ENCODE measurements at places on chromosomes 5 and 9.

GRCh38 chr5:154395407-154396106 lies 50.2 kb upstream of the SAP30L start:
- DNase-seq, result no peak

GRCh38 chr5:169763376-169764017 lies 126.4 kb downstream of the DOCK2 start:
- no peak for DNase-seq

- no peak for DNase-seq
These were observed 17.4 kb downstream of the ANKS6 start for GRCh38 chr9:98778711-98779530.

DNA sequence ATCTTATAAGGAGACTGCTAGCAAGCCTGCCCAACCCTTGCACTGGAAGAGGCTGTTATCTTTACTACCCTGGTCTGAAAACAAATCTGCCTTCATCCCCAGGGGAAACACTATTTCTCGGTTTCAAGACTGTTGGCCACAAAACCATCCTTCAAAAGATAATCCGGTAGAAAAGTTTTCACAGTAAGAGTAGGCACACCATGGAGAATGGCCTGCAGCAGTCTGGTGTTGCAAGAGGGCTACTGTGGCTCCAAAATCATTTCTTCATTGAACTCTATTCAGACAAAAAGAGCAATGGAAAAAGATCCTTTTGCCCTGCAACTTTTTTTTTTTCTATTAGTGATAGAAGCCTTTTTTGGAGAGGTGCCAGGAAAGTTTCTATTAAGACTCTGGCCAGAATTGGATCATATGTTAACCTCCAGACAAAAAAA lies 163.9 kb downstream of the ARHGEF28 start:
- no peak for DNase-seq

DNA sequence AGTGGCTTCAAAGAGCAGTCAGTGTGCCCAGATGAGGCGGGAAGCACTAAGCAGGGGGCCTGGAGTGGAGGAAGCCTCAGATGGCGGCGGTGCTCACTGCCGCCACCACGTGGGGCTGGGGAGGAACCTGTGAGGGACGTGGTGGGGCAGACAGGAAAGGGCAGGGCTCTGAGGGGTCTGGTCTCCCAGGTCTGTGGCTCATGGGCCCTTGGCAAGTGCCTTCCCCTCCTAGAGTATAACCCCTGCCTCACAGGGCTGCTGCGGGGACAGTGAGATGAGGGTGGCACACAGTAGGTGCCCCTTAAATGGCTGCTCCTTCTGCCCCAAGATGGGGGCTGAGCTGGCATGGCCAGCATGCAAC lies 26.6 kb downstream of the NR5A1 start:
- DNase-seq, result no peak

- no peak for DNase-seq
These were observed 134.9 kb downstream of the TMEM167A start for GRCh38 chr5:82942083-82942881.

DNA sequence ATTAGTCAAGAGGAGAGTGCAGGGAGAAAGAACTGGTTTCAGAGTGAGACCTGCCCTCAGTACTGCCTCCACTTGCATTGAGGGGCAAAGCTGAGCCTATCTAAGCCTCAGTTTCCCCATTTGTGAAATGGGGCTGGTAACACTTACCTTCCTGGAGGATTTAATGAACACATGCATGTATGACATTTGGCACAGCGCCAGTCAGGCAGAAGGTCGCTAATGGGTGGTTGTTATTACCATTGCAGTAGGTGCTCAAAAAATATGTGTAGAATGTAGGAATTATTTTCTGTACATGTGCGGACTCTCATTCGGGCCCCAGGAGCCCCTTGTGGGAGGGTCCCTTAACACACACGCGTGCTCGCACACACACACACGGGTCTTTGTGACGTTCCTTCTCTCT lies 10.9 kb downstream of the FAT2 start:
- no peak for DNase-seq

DNA sequence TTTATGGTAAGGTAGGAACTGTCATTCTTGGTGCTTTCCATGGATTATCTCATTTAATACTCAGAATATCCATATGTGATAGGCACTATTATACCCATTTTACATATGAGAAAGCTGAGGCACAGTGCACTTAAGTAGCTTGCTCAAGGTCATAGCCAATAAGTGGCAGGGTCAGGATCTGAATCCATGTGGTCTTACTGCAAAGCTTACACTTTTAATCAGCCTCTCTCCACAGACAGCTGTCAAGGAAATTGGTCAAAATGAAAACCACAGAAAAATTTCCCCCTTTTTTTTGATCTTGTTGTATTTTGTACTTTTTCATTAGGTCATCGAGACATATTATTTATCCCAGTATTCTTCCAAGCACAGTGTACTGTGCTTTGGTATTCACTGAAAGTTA lies 78.5 kb downstream of the ERCC6L2 start:
- DNase-seq, result no peak

DNA sequence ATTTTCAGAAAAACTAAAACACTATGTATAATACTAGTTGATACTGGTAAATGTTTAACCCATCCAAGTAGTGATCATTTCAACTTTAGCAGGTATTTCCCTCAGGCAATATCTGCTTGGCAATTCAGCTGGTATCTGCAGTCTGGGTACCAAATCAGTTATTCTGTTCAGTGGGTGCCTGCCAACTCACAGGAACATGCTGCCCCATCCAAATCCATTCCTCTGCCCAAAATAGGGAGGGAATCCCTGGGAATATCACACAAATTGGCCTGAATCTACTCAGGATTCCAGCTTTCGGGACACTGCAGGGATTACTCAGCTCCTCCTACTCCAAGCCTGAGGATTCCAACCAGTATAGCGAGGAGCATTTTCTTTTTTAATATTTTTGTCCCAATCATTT lies 61.7 kb upstream of the PDE4D start:
- no peak for DNase-seq

GRCh38 chr9:96556701-96557461 lies 62.8 kb downstream of the CDC14B start:
- DNase-seq, result no peak

DNA sequence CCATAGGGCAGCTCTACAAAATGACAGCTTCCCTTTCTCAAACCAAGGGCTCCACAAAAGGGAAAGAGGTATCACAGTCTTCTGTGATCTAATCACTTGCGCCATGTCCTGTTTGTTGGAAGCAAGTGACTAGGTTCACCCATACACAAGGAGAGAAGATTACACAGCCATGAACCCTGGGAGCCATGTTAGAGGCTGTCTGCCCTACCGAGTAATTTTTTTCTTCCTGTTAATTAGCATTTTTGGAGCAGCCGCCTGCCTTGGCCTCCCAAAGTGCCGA lies 33.2 kb upstream of the GOLPH3 start:
- DNase-seq, result no peak

GRCh38 chr9:94643741-94644140 lies 4.4 kb upstream of the FBP1 start:
- DNase-seq, result no peak

DNA sequence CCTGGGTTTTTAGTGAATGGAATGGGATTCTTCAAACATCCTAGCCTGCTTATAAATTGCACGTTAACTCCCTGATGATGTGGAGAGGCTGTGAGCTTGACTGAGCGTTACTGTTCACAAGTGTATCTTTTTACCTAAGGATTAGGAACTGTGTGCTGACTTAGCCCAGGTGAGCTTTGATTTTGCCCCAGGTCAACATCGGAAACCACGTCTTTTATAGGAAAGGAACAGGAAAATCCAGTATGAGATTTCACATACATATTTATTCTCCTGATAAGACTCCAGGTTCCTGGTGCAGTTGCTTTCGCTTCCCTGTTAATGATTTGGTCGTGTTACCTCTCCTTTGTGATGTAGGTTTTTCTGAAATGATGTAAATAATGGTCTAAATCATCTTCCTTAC lies 103.2 kb upstream of the BASP1 start:
- no peak for DNase-seq

GRCh38 chr5:62662521-62662920 lies 83.9 kb downstream of the LRRC70 start:
- no peak for DNase-seq

DNA sequence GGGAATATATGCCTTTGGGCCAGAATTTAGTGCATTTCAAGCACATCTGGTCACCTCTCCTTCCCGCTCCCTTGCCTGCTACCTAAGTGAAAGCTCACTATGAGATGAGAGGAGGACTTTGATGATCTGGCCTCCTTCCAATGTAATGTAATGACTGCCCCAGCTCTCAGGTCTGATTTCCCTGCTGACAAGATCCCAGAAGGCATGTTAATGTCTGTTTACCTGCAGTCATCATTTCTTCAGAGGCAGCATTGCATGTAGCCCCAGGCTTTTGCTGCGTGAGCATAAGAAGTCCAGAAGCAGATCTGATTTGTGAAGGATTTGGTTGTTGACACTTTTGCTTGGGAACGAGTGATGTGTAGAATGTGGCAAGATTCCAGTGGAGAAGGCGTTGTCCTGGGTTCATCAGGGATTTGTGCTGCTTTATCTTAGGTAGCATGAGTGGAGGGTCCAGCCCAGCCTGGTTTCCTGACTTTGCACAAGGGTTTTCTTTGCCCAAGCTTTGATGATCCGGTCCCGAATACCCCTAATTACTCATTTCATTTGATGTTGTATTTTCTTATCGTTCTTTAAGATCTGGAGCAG lies 192.7 kb downstream of the GOLPH3 start:
- no peak for DNase-seq

DNA sequence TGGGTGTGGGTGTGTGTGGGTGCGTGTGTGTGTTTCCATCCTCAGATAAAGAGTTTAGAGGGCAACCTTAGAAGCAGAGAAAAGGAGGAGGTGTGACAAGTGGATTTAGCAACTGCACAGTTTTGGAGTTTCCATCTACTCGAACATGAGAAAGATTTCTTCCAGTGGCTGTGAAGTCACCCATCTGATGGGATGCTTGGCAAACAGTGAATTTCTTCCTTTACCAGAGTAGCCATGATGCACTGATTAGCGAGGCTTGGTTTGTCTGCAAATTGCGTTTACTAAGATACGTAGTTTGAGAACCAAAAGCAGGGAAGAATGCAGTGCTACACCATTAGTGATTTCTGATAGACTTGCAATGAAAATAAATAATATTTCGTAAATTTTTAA lies 791 bp upstream of the STARD4 start:
- no peak for DNase-seq

DNA sequence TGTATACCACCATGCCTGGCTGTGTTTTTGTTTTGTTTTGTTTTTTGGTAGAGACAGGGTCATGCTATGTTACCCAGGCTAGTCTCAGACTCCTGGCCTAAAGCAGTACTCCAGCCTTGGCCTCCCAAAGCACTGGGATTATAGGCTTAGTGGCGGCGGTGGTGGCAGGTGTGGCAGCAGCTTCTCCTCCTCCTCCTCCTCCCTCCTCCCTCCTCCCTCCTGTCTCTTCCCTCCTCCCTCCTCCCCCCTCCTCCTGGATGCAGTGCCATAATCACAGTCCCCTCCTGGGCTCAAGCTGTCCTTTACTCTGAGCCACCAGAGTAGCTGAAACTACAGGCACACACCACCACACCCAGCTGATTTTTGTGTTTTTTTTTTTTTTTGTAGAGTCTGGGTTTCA lies 71.2 kb downstream of the UHRF2 start:
- DNase-seq, result no peak

- peak; percentile 60 for DNase-seq
These were observed at the start of gene CXXC5 for GRCh38 chr5:139648205-139649081. Gene CXXC5, plus strand, starts transcription at chr5:139648349. Its CDS starts 32,175 bp downstream, at chr5:139680524.

DNA sequence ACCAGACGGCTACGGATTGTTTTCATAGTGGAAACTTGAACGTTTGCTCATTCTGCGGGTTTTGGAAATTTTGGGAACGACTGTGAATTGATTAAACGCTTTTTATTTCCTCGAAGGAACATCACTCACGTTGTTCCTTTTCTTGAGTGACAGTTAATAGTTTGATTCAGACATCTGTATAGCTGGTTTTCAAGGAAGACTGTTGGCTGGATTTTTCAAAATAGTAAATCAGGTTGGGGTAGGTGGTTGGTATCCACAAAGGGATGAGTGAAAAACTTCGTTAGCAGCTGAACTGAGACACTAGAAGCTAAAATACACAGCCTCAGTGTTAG lies 1.1 kb downstream of the TGFBR1 start:
- no peak for DNase-seq

DNA sequence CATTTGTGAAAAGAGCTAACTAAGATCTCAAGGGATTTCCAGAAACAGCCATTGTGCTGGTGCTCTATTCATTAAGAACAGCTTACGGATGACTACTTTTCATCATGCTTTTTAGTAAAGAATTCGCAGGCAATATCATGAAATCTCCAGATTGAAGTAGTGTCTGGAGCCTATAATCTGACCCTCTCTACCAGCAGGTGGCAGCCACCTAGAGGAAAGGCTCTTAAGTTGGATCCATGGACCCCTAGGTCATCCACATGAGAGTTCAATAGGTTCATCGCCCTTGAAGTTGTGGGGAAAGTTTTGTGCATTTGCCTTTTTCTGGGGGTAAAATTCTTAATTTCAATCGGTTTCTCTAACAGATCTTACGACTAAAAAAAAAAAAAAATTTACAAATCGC lies 82.3 kb downstream of the SLC1A3 start:
- DNase-seq, result no peak

DNA sequence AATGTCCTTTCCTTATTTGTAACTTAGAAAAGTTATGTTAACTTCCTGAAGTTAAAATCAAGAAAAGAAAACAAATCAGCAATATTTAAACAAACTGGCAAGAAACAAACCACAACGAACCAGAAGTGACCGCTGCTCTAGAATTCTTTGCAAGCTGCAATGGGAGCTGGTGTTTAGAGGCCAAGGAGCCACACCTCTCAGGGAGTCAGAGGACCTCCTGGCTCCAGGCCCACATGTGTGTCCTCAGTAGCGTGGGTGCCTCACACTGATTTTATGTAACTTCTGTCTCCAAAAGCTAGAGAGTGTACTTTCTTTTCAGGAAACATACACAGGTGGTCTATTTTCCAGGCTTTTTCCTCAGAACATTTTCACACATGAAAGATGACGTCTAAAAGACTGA lies 100.4 kb downstream of the IRX2 start:
- DNase-seq, result no peak

DNA sequence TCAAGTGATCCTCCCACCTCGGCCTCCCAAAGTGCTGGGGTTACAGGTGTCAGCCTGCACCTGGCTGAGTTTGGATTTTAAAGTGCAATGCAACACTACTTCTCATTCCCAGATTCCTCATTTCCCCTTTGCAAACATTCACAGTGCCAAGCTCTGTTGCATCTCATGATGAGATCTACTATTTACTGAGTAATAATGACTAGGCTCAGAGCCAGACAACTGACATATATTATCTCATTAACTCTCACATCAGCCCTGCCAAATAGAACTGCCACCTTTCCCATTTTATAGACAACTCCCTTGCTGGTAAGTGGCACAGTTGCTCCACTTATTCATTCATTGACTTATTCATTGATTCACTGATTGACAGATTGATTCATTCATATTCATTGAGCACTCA lies 7.0 kb downstream of the PDE6A start:
- no peak for DNase-seq

DNA sequence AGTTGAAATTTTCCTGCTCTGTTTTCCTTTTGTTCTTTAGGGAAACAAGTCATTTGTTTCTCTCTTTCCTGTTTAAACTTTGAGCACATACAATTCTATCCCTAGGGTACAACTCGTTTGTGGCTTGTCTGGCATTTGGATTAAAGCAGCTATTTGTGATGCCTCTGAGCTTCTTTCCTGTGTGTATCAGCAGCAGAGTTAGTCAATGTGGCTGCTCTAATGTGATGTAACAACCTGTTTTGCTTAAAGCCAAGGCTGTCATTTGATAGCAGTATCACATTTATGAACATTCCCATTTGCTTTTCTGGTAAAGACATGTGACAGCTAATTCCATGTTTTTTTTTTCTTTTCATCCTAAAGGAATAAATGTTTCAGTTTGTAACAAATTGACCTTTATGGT lies 314.3 kb upstream of the CHD1 start:
- DNase-seq, result no peak

- no peak for DNase-seq
These were observed 560.0 kb downstream of the BRINP1 start for GRCh38 chr9:118809160-118809625.

All from bone marrow (tissue), 2 donors.